Activated CD8-positive, alpha-beta memory T cell treated with anti-CD3 and anti-CD28 coated beads, Interleukin-2, amount 10 ng/mL, durations not matched to agents 7 days and 5 days (primary cell): ENCODE measurements at places on chromosomes 5 and 9. TPM values are rescaled to one million over a fixed set of nuclear protein-coding genes. Genes with fewer than 3 reads are reported as not detected.
A peak's percentile ranks its signal among the peaks of the same experiment; 100 is the strongest.

SHOC1 gene
- not detected for total RNA-seq

DMGDH gene
- 0.70 TPM for total RNA-seq

GRCh38 chr5:143921525-143922311 lies 109.8 kb downstream of the HMHB1 start:
- H3K4me1 ChIP-seq = peaks cover 7% of the 10 kb centered on the region
- no peak overlapping the region for H3K4me3 ChIP-seq
- H3K27ac ChIP-seq = no peak overlapping the region
- peaks cover 7% of the 10 kb centered on the region for H3K27me3 ChIP-seq

DNA sequence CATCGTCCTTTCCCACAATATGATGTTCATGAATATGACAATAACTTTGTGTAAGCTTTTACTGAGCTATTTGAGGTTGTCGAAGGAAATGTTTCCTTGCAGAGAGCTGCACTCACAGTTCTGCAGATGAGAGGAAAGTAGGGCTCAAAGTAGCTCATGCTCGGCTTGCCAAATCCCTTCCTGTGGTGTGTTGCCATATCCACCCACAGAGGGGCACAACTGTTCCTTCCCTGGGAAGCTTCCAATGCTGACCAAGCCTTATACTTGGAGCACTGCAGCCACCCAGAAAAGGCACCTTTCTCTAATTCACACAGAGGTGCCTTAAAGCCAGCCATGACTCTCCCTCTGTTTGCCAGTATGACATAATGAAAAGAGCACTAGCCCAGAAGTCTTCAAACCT lies 390.3 kb downstream of the CAAP1 start:
- H3K27ac ChIP-seq = no peak overlapping the region
- no peaks in the 10 kb centered on the region for H3K4me1 ChIP-seq
- no peak overlapping the region for H3K4me3 ChIP-seq
- H3K36me3 ChIP-seq = no peaks in the 10 kb centered on the region

DNA sequence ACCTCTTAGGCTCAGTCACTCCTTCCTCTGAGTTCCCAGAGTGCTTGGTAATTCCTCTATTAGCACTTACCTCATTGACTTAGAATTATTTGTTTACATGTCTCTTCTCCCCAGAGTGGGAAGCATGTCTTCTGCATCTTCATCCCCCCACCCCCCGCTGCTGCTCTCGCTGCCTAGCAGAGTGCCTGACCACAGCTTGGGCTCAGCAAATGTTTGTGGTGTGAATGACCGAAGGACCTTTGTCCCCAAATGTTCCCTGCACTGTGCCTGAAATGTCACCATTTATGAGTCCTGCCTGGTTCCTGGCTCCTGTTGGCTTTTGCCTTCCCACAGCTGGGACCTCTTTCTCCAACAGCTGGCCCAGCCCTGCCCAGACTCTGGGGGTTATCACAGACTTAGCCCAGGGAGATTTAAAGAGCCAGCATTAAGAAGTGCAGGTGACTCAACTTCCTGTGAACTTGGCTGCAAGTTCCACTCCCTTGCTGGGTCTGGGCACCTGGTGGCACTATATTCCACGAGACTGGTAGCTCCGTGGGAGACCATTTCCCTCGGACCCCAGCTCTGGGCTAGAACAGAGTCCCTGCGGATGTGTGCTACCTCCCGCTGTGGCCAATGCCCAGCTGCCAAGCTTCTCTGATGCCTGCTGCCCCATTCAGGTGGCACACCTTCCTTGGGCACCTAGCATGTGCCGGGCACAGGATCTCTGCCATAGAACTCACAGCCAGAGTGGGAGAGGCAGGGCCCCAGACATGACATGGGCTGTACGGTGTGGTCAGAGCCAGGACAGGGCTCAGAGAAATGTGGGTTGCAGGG lies 1.8 kb upstream of the HMCN2 start:
- no peaks in the 10 kb centered on the region for H3K36me3 ChIP-seq
- H3K27me3 ChIP-seq = peaks cover 84% of the 10 kb centered on the region

GRCh38 chr5:36875051-36875789 lies 1.3 kb upstream of the NIPBL start:
- H3K4me1 ChIP-seq = peaks cover 37% of the 10 kb centered on the region
- peak overlapping the region; percentile 85 for H3K4me3 ChIP-seq
- H3K27me3 ChIP-seq = no peaks in the 10 kb centered on the region
- peaks cover 12% of the 10 kb centered on the region for H3K36me3 ChIP-seq

NR6A1 gene
- total RNA-seq = 1.2 TPM

SLC6A3 gene
- 0.07 TPM for total RNA-seq

NDOR1 gene
- 50.6 TPM for total RNA-seq

DHX29 gene
- total RNA-seq = 17.3 TPM

GRCh38 chr9:136081826-136082495 lies 13.1 kb downstream of the NACC2 start:
- H3K4me3 ChIP-seq = no peak overlapping the region
- DNase-seq = no peak
- H3K4me1 ChIP-seq = peaks cover 9% of the 10 kb centered on the region
- H3K27me3 ChIP-seq = no peaks in the 10 kb centered on the region

DNA sequence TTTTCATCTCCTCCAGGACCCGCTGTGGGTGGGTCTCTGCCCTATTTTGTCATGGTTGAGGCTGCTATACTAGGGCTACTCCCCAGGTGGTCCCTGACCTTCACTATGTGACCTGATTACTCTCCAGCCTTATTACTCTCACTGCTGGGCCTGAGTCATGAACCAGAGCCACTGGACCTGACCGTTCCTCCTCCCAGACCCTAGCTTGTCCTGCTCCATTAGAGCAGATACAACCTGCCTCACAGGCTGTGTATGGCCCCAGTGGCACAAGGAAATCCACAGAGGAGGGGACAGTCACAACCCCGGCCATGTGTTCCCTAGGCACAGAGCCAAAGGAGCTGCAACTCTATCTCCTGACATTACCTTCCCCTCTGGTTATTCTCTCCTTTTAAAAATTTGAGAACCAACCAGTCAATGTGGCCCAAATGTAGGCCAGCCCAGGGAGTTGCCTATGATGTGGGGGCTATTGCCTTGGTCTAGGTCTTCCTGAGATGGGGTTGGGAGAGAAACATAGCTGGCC lies 96.0 kb upstream of the FSTL4 start:
- no peak for DNase-seq
- H3K27ac ChIP-seq = no peak overlapping the region
- no peak overlapping the region for H3K4me3 ChIP-seq
- peaks cover 10% of the 10 kb centered on the region for H3K27me3 ChIP-seq
- no peaks in the 10 kb centered on the region for H3K4me1 ChIP-seq

GRCh38 chr5:159971931-159972461 lies 36.9 kb upstream of the TTC1 start:
- no peak for DNase-seq
- H3K27me3 ChIP-seq = peaks cover 62% of the 10 kb centered on the region
- H3K27ac ChIP-seq = no peak overlapping the region
- peaks cover 4% of the 10 kb centered on the region for H3K36me3 ChIP-seq
- H3K4me1 ChIP-seq = peaks cover 9% of the 10 kb centered on the region

- H3K36me3 ChIP-seq = no peaks in the 10 kb centered on the region
- H3K27ac ChIP-seq = no peak overlapping the region
- no peak overlapping the region for H3K4me3 ChIP-seq
- no peak for DNase-seq
- peaks cover 16% of the 10 kb centered on the region for H3K4me1 ChIP-seq
Observed at GRCh38 chr9:86660146-86660943, 287.0 kb downstream of the GAS1 start.

- H3K27ac ChIP-seq = no peak overlapping the region
- no peaks in the 10 kb centered on the region for H3K36me3 ChIP-seq
- H3K4me1 ChIP-seq = peaks cover 28% of the 10 kb centered on the region
- no peak for DNase-seq
- H3K27me3 ChIP-seq = peaks cover 22% of the 10 kb centered on the region
Observed at GRCh38 chr9:129595311-129595741, 25.6 kb downstream of the C9orf50 start.

DOK3 gene
- 3.3 TPM for total RNA-seq

- H3K27ac ChIP-seq = no peak overlapping the region
- H3K27me3 ChIP-seq = no peaks in the 10 kb centered on the region
Observed at GRCh38 chr9:13369431-13369830, 89.9 kb upstream of the MPDZ start.

OR13C8 gene
- total RNA-seq = not detected

FBXL7 gene
- not detected for total RNA-seq

- H3K27me3 ChIP-seq = peaks cover 71% of the 10 kb centered on the region
- peaks cover 2% of the 10 kb centered on the region for H3K36me3 ChIP-seq
- H3K4me3 ChIP-seq = no peak within 1 kb of the TSS
- DNase-seq = no peak
Observed at GRCh38 chr5:76952795-76953536, at the start of gene CRHBP. TSS of gene CRHBP (plus strand) at chr5:76953045. CDS start at chr5:76953135, 90 bp downstream.

- H3K4me1 ChIP-seq = no peaks in the 10 kb centered on the region
- DNase-seq = no peak
- H3K36me3 ChIP-seq = no peaks in the 10 kb centered on the region
- H3K4me3 ChIP-seq = no peak overlapping the region
- H3K27me3 ChIP-seq = no peaks in the 10 kb centered on the region
- no peak overlapping the region for H3K27ac ChIP-seq
Observed at GRCh38 chr9:13868336-13868735, 445.6 kb downstream of the NFIB start.

DNA sequence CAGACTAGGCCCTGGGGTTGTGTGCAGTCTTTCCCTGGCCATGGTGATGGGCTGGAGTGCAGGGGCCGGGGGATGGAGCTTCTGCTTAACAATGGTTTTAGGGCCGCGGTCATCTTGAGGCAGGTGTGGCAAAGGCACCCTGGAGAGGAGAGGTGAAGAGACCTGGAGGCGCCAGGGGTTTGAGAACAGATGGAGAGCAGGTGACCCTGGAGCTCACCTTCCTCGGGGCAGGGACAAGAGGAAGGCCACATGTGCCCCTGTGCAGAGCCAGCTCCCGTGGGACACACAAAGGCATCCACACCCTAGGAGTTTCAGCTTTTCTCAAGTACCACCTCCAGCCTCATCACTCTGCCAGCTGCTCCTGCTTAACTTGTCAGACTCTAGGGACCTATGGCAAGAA lies 46.4 kb upstream of the SH3GL2 start:
- H3K27me3 ChIP-seq = no peaks in the 10 kb centered on the region
- no peak for DNase-seq
- no peaks in the 10 kb centered on the region for H3K36me3 ChIP-seq

GRCh38 chr9:37062336-37062735 lies 28.3 kb upstream of the PAX5 start:
- H3K4me1 ChIP-seq = no peaks in the 10 kb centered on the region
- DNase-seq = no peak
- no peaks in the 10 kb centered on the region for H3K36me3 ChIP-seq
- no peak overlapping the region for H3K4me3 ChIP-seq

CDKN2B gene
- 5.9 TPM for total RNA-seq

- H3K4me3 ChIP-seq = no peak overlapping the region
- H3K27me3 ChIP-seq = no peaks in the 10 kb centered on the region
- H3K36me3 ChIP-seq = no peaks in the 10 kb centered on the region
Observed at GRCh38 chr5:150599917-150600511, 40.4 kb upstream of the SYNPO start.

SLC35D2 gene
- 6.7 TPM for total RNA-seq

GOLGA1 gene
- total RNA-seq = 13.5 TPM

- H3K4me3 ChIP-seq = no peak overlapping the region
- peaks cover 21% of the 10 kb centered on the region for H3K27me3 ChIP-seq
- no peak for DNase-seq
Observed at GRCh38 chr9:23830929-23831730, 5.1 kb upstream of the ELAVL2 start.

NUTM2F gene
- not detected for total RNA-seq

DNA sequence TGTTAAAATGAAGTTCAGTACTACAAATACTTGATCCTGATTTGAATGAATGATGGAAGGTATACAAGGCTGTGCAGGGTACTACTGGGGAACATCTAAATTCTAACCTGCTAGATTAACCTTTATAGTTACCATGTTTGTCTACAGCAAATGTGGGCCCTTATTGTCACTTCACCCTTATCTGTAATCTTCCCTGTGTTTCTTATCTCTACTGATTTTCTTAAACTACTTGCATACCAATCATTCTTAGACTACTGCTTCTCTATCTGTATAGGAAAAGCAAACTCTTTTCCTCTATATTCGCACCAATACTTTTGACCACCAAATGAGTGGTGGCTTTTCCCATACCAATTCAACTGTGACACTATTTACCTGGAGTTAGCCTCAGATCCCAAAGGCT lies 210.7 kb downstream of the HINT1 start:
- DNase-seq = no peak
- H3K27me3 ChIP-seq = peaks cover 4% of the 10 kb centered on the region
- H3K4me3 ChIP-seq = no peak overlapping the region
- H3K4me1 ChIP-seq = no peaks in the 10 kb centered on the region

DNA sequence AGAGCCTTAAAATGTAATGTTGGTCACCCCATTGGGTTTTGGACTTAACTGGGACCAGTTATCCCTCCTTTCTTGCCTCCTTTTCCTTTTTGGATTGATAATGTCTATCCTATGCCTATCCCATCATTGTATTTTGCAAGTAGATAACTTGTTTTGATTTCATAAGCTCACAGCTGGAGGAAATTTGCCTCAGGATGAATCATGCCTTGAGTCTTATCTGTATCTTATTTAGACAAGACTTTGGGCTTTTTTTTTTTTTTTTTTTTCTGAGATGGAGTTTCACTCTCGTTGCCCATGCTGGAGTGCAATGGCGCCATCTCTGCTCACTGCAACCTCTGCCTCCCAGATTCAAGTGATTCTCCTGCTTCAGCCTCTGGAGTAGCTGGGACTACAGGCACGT lies 443.3 kb downstream of the DNAH5 start:
- no peak for DNase-seq
- H3K4me3 ChIP-seq = no peak overlapping the region
- no peaks in the 10 kb centered on the region for H3K27me3 ChIP-seq
- no peak overlapping the region for H3K27ac ChIP-seq
- H3K36me3 ChIP-seq = no peaks in the 10 kb centered on the region

DNA sequence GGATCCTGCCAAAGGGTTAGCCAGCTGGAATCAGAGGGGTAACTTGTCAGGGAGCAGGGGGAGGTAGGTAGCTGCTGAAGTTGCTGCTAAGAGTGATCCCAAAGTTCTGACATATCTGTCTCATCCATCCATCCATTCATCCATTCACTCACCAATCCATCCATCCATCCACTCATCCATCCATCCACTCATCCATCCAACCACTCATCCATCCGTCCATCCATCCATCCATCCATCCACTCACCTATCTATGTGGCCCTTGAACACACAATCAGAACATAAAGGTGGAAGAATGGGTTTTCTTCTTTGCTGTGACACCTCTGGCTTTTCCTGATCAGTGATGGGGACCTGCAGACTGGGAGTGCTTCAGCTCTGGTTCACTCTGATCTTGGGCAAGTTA lies 3.0 kb upstream of the C5orf52 start:
- no peak overlapping the region for H3K27ac ChIP-seq
- peaks cover 22% of the 10 kb centered on the region for H3K4me1 ChIP-seq
- H3K36me3 ChIP-seq = peaks cover 5% of the 10 kb centered on the region

GRCh38 chr5:965604-966344 lies 42.8 kb upstream of the NKD2 start:
- H3K4me1 ChIP-seq = peaks cover 54% of the 10 kb centered on the region
- H3K4me3 ChIP-seq = no peak overlapping the region
- H3K36me3 ChIP-seq = no peaks in the 10 kb centered on the region

SHB gene
- 1.1 TPM for total RNA-seq

SLC46A2 gene
- total RNA-seq = not detected

- peak overlapping the region; percentile 97 for H3K27ac ChIP-seq
- peaks cover 55% of the 10 kb centered on the region for H3K4me1 ChIP-seq
- H3K27me3 ChIP-seq = no peaks in the 10 kb centered on the region
- peaks cover 5% of the 10 kb centered on the region for H3K36me3 ChIP-seq
- H3K4me3 ChIP-seq = peak overlapping the region; percentile 52
Observed at GRCh38 chr9:7976167-7976755, 176.7 kb upstream of the DMAC1 start.
